ENCODE measurements at places on chromosomes 3 and 15.

DNA sequence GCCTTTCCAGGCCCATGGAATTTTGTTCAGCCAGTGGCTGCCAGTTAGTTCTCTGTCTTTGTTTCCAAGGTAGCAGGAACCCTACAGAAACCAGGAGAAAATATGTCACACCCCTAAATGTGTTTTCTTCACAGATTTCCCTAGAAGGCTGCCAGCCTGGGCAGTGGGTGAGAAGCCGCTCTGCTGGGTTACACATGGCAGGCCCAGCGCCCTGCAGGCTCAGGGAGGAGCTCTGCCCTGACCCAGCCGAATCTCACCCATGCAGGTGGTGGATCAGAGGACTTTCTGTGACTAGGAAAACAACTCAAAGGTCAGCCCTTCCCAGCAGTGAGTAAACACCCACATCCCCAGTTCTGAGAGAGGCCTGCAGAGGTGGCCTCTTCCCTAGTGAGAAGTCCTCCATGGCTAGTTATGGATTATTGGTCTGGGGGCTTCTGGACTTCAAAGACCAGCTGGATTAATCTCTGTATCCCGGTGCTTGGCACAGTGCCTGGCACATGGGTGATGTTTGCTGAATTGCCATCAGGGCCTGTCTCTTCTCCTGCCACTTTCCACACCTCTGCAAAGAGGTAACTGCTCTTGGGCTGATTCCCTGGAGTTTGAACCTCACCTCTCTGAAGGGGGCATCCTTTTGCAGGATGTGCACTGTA, 34.7 kb upstream of the BDH1 start:
- DNase-seq = no peak

DNA sequence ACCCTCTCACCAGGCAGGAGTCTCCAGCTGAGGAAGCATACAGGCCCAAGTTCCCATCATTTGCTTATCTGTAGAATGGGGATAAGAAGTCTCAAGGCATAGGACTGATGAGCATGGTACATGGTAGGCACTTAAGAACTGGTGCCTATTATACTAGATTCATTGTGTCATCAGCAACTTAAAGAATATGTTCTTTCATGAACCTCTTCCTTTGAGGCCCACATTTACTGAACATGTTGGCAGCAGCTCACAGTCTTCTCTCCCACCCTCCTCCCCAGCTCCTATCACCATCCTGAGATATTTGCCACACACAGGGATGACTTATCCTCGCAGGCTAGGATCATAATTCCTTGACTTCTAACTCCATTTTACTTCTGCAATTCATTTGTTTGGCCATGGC, 142.5 kb downstream of the PDE8A start:
- no peak for DNase-seq

DNA sequence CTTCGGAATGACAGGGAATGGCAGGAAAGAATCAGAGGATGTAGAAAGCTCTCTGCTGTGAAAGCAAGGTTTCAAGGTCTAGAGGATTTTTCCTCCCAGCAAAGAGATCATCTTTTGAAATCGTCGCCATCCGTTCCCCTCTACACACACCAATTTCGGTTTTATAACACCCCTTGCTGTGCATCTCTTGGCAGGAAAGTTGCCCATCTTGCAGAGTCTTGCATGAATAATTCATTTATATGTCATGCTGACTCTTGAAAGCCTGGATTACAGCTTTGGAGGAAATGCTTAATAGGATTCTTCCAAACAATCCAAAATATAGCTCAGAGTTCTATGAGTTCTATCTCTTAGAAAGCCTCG, 262.7 kb downstream of the CHL1 start:
- no peak for DNase-seq

- DNase-seq = no peak
Observed at GRCh38 chr3:30248423-30248822, 358.0 kb upstream of the TGFBR2 start.

- no peak for DNase-seq
Observed at GRCh38 chr15:42286445-42287029, 13.3 kb upstream of the TMEM87A start.

Measured in activated T-cell treated with anti-CD3 and anti-CD28 coated beads, Interleukin-2, amount 50 U/mL, for 48 hours (primary cell).